ENCODE measurements at places on chromosomes 1 and 21. TPM values are rescaled to one million over a fixed set of nuclear protein-coding genes. Genes with fewer than 3 reads are reported as not detected.

Gene CGN
- 1.3 TPM for total RNA-seq

Gene DYNLT5
- not detected for total RNA-seq

Gene ZYG11A
- 0.20 TPM for total RNA-seq

Gene KLHDC9
- total RNA-seq, result 0.46 TPM

Gene NBPF6
- not detected for total RNA-seq

Gene IL24
- 0.72 TPM for total RNA-seq

Gene GPA33
- total RNA-seq, result not detected

Gene DAB1
- not detected for total RNA-seq

Gene CELA3B
- total RNA-seq, result not detected

Gene MIXL1
- total RNA-seq, result 0.10 TPM

Gene FMN2
- not detected for total RNA-seq

Gene OR6N1
- total RNA-seq, result not detected

Gene LIX1L
- total RNA-seq, result 37.6 TPM

Gene MATN1
- total RNA-seq, result 1.5 TPM

Gene ZBTB8A
- 0.21 TPM for total RNA-seq

Gene NPHS2
- total RNA-seq, result not detected

Gene HPCA
- total RNA-seq, result not detected

Gene CACNA1S
- total RNA-seq, result not detected

Gene CCNL2
- 91.6 TPM for total RNA-seq

Gene PRRX1
- not detected for total RNA-seq

Gene ANKRD65
- not detected for total RNA-seq

Gene ALPL
- not detected for total RNA-seq

Gene NOL9
- total RNA-seq, result 55.1 TPM

Gene CFAP57
- total RNA-seq, result 0.32 TPM

Gene ITGB2
- total RNA-seq, result 234 TPM

Gene INAVA
- total RNA-seq, result 0.04 TPM

Gene MMEL1
- total RNA-seq, result 1.6 TPM

Gene AK5
- total RNA-seq, result 6.6 TPM

Gene TMCC2
- total RNA-seq, result 13.3 TPM

Gene FHAD1
- total RNA-seq, result 0.70 TPM

Gene AADACL3
- total RNA-seq, result not detected

Gene RBM34
- 143 TPM for total RNA-seq

Gene CYP4A11
- total RNA-seq, result not detected

Data from activated naive CD8-positive, alpha-beta T cell treated with anti-CD3 and anti-CD28 coated beads for 36 hours (primary cell).